ENCODE measurements at places on chromosomes 5 and 9. TPM values are rescaled to one million over a fixed set of nuclear protein-coding genes. Genes with fewer than 3 reads are reported as not detected.
A peak's percentile ranks its signal among the peaks of the same experiment; 100 is the strongest.

DNA sequence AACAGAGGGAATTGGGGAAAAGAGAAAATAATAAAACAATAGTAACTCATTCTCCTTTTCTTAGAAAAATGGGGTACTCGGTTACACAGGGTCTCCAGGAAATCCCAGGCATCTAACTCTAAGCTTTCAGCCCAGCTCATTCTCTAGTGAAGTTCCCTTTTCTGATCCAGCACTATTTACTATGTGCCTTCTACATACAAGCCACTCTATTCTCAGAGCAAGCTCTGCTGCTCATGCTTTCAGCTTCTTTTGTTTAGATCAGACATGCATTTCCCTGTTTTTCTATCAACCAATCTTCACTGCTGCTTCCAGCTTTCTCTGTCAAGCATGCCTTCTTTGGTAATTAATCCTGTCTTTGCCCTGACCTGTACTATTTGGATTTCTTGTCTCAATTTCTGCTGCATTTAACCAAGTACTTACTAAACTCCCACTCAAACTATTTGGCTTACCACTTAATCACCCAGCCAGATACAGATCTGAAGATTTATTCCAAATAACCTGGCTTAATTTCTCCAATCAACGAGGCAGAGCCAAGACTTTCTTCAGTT is 25.3 kb downstream of the OSMR start:
- no peak for DNase-seq

- peak; percentile 14 for DNase-seq
These were observed 36.7 kb upstream of the ARRDC3 start for GRCh38 chr5:91419571-91420537.

DNA sequence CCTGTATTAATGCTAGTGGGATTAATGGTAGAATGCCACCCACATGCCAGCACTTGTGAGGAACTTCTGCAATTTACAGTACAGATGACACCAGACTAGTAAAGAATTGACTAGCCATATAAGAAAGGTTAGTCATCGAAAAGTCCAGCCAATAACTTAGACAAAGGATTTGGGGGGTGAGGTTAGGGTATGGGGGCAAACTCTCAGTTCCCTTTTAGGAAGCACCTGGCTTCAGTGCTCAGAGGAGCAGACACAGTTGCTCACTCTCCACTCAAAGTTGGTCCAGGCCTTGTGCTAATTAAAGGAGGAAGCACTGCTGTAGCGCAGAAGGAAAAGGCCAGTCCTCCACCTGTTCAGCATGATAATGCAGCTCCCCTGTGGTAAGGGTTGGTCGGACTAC is 25.2 kb downstream of the TGFBR1 start:
- no peak for DNase-seq

DNA sequence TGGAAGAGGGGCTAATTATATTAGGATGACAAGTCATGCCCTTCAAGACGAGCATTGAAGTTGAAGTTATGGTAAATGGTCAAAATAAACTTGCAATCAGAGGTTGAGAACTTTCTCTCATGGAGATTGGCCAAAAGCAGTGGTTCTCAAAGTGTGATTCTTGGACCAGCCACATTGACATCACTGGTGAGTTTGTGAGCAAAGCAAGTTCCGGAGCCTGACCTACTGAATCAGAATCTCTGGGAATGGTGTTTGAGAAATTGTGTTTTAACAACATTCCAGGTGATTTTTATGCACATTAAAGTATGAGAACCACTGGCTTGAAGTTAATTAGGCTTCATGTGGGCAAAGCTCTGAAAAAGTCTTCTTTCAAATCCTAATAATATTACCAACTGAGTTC is 403.5 kb downstream of the ZSWIM6 start:
- DNase-seq, result no peak

DNA sequence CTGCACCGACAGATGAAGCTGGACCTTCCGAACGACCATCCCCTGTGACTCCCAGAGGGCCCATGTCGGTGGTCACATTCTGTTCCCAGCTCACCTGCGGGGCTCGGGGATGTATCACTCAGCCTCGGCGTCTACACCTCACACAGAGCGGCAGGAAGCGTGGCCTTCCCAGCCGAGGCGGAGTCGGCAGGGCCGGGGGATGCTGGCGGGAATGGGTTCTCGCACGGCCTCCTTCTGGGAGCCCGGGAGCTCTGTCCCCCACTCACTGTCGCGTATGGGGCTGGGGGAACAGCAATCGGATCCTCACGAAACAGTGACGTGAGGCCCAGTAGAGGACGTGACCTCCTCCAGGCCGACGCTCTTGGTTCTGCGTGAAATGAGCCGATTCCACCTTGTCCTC is 20.4 kb downstream of the NACC2 start:
- no peak for DNase-seq

DNA sequence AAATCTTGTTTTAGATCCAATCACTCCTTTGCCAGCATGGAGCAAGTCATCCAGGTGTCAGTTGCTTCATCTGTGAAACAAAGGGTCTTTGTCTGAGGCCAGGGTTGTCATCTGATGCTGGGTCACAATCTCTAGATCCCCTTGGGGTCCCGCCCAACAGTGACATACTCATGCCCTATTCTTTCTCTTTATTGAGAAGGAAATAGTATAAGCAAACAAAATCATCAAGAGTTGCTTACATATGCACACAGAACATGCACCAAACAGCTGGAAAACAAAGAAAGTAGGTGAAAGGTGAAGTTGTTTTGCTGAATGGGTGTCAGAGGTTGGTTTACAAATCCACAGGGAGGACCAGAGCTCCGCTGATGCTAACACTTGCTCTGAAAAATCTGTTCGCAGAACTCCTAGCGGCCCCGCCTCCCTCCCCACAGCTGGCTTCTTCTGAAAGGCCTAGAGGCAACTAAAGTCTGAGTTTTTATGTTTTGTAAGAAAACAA is 106.1 kb upstream of the SLC44A1 start:
- no peak for DNase-seq

- DNase-seq, result no peak
These were observed 8.9 kb downstream of the SYNPO start for GRCh38 chr5:150649108-150650020.

- no peak for DNase-seq
These were observed 521.9 kb downstream of the BNC2 start for GRCh38 chr9:16348531-16348930.

- no peak for DNase-seq
These were observed 49.6 kb downstream of the NDST1 start for GRCh38 chr5:150557509-150557872.

- no peak for DNase-seq
These were observed 182.6 kb upstream of the ELL2 start for GRCh38 chr5:96144289-96144688.

DNA sequence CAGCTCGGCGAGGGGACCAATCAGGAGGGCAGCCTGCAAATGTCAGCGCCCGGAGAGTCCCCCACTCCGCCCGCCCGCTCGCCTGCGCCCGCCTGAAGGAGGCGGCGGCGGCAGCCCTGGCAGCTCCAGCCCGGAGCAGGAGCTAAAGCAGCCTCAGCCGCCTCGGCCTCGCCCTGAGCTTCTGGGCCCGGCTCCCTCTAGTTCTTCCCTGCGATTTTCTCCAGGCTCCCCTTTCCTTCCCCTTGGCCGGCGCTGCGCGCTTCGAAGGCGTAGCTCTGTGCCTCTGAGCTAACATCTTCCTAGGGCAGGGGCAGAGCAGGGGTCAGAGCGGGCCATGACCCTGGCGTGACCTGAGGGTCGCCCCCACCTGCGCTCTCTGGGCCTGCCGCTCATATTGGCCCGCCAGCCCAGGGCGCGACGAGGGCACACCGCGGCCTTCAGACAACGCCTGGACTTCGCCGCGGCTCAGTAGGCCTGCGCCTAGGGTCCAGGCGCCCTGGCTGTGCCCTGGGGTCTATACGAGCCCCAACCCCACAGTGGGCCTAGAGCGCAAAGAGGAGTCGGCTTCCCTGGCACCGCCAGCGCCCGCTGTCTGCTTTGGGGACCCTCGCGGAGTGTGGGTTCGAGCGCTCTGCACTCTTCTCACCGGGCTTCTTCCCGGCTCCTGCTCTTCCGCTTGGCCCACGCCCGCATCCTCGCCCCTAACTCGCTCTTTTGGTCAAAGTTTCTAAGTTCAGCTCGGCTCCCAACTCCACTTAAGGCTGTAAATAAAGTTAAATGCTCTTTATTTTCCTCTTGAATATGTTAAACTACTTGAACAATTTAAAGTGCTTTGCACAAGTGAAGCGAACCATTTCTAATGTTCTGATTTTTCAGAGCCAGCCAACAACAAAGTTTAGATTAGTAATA is 504 bp upstream of the OTP start:
- DNase-seq, result no peak

- DNase-seq, result no peak
These were observed 138.7 kb downstream of the DRD1 start for GRCh38 chr5:175305251-175305650.

GRCh38 chr9:70519912-70520724 is 105.7 kb upstream of the KLF9 start:
- DNase-seq, result no peak

DNA sequence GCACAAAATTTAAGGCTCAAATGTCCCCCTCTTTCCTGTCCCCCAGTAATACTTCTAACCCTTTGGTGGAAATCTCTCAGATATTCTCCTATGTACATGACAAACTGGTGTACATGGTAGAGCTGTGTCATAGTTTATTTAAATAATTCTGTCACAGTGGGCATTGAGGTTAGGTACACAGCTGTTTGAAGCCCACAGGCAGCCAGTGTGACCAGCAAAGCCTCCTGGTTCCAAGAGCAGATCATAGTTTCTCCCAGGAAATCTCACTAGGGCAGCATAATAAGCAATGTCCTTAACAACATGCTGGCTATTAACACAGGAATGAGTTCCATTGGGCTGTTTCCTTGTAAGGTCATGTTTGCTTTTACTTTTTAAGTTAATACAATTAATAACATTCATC is 63.9 kb downstream of the NDST1 start:
- no peak for DNase-seq

DNA sequence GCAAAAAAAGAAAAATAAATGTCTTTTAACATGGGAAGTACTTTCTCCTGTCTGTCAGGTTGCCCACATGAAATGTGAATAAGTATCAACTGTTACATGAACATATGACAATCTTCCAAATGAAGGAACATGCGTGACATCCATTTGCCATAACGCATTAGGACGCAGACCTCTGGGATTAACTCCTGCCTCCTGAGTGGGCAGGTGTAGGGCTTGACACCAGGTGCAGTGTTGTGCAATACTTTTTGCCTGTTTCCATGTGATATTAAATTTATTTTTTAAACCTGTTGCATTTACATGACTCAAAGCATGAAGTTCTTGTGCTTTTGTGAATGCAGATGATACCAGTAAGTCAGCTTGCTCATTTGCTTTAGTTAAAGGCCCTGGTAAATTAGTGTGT is 8.7 kb upstream of the TMEM141 start:
- DNase-seq, result no peak

DNA sequence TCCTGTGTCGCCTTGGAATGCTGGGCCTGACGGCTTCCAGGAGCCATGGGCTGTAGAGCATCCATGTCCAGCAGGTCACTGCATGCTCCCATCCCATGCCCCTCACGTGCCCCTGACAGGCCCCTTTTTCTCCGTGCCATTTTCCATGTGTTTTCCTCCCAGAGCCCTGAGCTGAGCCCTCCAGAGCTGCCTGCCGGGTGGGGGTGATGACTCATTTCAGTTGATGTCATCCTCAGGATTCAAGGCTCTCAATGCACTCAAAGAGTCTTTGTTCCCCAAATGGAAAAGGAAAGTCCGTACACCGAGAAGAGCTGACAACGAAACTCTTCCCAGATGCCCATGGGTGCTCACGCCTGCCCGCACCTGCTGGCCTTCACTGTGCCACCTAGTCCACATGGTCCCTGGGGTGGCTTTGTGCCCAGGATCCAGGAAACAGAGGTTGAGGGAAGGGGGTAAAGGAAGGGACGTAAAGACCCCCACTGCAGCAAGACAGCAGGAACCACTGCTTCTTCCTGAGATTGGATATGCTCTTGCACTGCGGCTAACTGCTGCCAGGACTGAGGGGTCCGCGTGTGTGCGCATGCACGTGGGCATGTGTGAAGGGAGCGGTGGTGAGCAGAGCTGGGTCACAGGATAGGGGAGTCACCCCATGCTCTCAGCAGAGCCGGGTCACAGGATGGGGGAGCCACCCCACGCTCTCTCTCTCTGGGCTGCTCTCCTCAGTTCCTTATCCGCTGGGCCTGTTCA is 27.6 kb downstream of the COL15A1 start:
- no peak for DNase-seq

- DNase-seq, result no peak
These were observed 17.0 kb upstream of the CRB2 start for GRCh38 chr9:123338710-123339665.

DNA sequence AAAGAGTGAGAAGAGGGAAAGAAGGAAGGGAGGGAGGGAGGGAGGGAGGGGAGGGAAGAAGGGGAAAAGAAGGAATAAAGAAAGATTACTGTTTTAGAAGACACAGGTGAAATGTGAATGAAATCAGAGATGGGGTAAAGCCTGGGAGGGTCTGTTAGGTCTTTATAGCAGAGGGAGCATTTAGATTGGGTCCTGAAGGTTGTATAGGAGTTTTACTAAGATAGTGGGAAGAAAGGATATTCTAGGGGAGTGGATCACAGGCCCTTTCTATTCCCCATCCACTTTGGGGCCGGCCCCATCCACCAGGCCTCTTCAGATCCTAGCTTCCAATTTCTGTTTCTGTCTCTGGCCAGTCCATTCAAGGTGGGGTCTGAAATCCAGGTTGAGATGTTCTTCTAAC is 35.5 kb downstream of the C9orf50 start:
- no peak for DNase-seq

DNA sequence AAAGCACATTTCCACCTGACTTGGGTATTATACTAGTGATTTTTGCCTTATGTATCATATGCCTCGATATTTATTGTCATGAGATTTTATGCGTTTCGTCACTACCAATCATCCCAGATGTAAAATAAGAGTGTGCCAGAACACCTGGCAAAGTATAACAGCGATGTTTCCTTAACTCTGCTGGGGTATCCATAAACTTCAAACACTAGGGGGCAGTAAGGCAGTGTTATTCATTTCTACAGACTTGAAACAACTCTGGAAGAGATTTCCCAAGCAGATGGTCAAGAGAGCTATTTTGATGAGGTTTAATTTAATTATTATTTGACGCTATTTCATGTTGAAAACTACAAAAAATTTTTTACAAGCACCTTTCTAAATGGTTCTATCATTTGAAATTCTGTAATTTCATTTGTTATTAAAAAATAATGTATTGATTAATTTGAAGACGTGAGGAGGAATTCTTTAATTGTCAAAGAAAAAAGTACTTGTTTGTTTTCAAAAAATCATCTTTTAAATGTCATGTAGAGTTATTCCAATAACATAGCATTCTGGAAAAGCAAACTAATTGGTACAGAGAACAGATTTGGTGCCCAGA is 388.5 kb upstream of the CTNND2 start:
- DNase-seq, result no peak

- no peak for DNase-seq
These were observed 421.8 kb downstream of the SEMA5A start for GRCh38 chr5:9124071-9124470.

NTRK2 gene
- polyA plus RNA-seq, result 132 TPM

CDKN2B-AS1 gene
- 0.10 TPM for polyA plus RNA-seq

CCDC180 gene
- polyA plus RNA-seq, result 12.8 TPM

ADAMTS2 gene
- 9.4 TPM for polyA plus RNA-seq

PLPP7 gene
- 2.5 TPM for polyA plus RNA-seq
